ENCODE measurements at places on chromosomes 2 and 18.
A peak's percentile ranks its signal among the peaks of the same experiment; 100 is the strongest.

DNA sequence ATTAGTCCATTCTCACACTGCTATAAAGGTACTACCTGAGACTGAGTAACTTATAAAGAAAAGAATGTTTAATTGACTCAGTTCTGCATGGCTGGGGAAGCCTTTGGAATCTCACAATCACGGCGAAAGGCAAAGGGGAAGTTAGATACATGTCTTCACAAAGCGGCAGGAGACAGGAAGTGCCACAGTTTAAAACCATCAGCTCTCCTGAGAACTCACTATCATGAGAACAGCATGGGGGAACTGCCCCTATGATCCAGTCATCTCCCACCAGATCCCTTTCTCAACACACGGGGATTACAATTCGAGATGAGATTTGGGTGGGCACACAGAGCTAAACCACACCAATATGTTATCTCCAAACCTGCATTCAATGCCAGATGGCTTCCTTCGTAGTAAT is 716.1 kb downstream of the DCC start:
- no peak for DNase-seq

- no peak for DNase-seq
Observed at GRCh38 chr18:58755304-58756010, 84.2 kb downstream of the MALT1 start.

DNA sequence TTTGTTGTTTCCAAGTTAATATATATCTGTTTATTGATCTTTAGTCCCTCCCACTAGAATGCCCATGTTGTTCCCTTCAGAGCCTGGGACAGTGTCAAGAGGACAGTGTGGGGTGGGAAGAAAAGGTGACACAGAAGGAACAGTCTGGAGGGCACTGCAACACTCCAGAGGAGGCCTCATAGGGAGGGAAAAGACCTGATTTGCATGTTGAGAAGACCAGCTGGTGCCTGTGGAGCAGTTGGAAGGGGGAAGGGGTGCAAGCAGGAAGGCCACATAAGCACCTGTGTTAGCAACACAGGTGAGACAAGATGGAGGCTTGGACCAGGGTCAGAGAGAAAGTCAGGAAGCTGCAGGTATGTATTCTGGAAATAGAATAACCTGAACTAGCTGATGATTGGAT is 48.1 kb upstream of the FHOD3 start:
- DNase-seq: peak; percentile 10

DNA sequence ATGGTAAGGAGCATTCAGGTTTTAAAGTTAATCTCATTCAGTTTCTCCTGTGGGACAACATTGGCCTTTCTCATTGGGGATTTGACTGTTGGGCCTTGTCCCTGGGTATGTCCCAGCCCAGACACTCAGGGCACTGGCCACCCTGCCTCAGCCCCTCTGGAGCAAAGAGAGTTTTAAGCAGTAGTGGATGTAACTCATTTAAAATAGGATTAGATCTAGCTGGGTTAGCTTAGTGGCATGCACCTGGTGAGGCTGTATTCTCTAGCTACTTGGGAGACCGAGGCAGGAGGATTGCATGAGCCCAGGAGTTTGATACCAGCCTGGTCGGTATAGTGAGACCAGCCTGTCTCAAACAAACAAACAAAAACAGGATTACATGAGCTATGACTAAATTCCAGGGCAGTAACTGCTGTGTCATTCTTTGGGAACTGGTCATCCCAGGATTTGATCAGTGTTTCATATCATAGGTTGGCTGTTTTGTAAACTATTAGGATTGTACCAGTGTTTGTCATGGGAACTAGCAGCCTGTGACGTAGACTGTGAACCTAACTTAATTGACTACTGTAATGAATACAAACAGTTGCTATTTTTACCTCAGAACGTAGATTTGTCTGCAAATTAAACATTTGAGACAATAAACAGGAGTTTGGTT is 12.5 kb downstream of the INPP4A start:
- DNase-seq: no peak

DNA sequence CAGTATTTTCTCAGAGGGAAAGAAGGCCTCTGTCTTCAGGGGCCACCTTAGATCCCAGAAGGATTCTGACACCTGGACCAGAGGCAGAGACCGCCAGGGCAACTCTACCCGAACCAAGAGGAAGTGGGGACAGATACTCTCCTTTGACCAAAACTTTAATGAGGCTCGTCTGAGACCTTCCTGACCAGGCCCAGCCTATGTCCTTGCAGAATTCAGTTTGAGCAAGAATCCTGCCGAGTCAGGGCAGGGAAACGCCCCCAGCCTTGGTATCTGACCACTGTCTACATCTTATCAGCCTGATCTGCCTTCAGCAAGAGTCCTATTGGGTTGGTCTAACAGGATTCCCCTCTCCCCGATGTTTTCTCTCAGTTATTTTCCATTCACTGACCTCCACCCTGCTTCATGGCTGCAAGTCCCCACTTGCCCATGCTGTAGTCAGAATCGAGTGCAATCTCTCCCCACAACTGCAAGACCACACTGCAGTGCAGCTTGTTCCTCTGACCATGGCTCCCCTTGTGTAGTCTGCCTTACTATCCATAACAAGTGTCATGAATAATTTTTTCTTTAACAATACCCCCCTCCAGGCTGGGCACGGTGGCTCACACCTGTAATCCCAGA is 95.0 kb downstream of the MSH2 start:
- no peak for DNase-seq

GRCh38 chr2:85066006-85066740 is 67.0 kb upstream of the TCF7L1 start:
- no peak for DNase-seq

GRCh38 chr18:26535630-26536029 is 12.7 kb downstream of the KCTD1 start:
- DNase-seq: no peak

GRCh38 chr2:203743441-203743981 is 37.1 kb downstream of the CD28 start:
- DNase-seq: no peak

DNA sequence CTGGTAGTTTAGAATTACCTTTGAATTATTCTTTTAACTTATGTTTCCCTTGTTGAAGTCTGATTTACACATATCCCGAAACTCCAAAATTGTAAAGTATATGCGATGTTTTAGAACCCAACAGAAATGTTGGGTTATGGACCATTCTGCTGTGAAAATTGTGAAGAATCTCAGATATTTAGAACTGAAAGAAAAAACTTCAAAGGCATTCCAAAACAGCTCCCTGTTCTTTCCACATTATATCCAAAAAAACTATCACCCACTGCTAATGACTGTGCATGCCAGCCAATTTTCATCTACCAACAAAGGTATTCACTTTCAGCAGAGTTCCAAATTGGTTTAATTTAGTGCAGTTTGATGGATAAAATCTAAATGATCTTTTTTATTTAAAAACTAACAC is 21.5 kb upstream of the PDE1A start:
- DNase-seq: no peak

DNA sequence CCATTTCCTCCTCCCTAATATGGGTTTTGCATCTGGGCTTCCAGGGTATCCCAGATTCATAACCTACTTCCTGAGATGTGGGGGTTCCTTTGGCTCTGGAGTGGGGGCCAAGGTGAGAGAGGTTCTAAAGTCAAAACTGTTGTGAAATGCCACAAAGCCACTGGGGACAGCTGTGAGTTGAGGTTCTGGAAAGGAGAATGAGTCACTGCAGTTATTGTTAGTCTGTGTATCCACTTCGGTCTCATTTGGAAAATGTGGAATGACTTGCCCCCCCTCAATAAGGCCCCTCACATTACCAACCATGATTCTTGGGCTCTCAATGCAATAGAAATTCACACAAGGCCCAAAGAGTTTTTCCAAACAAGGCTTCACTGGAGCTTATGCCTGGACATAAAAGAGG is 51.1 kb upstream of the LGALSL start:
- DNase-seq: no peak

- DNase-seq: no peak
Observed at GRCh38 chr2:28638102-28638501, 113.5 kb upstream of the PPP1CB start.

- peak; percentile 15 for DNase-seq
Observed at GRCh38 chr2:128037649-128038048, 9.8 kb upstream of the SAP130 start.

- DNase-seq: no peak
Observed at GRCh38 chr2:2523461-2524347, 192.6 kb upstream of the MYT1L start.

DNA sequence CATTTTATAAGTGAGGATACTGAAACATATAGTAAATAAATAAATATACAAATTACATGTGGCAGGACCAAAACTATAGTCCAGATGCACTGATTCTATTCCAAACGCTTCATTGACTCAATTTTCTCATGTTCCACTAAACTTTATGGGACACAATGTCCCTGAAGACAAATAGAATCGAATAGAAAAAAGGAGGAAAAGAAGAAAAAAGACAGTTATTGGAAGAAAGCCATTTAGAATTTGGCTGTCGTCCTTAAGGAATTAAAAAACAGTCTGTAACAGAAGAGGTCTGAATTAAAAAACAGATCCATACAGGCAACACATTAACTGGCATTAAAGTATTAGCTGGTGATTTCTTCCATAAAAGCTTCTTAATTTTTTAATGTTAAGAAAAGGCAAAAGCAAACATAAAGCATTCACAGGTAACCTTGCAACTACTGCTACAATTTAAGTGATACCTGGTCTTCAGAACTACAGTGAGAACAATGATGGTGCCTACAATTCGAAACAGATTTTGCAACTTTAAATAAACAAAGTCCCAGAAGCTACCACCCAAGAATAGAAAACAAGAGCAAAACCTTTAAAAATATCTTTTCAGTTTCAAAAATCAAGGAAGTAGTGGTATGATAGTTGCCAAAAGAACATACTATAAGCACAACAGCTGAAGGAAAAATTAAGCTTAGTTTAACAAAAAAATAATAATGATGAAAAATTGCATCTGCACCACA is 17.4 kb upstream of the CHAC2 start:
- DNase-seq: peak; percentile 39

DNA sequence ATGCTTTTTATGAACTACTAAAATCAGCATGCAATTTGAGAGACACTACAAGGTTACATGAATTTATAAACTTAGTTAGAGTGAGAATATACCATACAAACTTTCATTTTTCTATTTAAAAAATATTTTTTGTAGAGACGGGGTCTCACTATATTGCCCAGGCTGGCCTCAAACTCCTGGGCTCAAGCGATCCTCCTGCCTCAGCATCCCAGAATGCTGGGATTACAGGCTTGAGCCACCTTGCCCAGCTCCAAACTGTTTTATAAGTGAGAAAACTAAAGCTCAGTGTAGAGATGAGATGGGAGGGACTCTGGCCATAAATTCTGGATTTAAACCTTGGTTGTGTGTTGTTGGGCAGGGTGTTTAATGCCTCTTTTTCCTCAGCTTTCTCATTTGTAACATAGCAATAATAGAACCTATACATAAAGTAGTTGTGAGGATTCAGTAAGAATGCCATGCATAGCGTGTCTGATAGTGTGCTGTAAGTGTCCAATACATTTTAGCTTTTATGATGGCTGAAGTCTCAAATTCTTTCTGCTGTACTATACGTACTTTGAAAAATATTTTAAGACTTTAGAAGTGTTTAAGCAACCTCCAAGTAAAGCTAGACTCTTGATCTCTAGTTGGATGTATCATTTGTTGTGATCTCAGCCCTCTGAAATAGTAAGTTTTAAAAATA is 9.7 kb downstream of the CAB39 start:
- DNase-seq: no peak

DNA sequence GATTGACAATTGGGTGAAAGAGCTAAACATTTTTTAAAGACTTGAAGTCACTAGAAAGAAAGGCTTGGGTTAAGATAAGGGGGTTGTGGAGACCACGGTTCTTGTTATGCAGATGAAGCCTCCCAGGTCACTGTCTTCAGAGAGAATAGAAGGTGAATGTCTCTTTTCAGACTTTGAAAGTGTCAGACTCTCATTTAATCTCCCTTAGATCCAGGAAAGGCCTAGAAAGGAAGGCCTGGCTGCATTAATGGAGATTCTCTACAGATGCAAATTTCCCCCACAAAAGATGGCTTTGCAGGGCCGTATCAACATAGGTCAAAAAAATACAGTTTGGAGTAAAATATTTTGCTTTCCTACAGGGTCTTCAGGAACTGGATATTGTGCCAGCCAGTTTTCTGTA is 193.9 kb downstream of the RTP5 start:
- DNase-seq: no peak

DNA sequence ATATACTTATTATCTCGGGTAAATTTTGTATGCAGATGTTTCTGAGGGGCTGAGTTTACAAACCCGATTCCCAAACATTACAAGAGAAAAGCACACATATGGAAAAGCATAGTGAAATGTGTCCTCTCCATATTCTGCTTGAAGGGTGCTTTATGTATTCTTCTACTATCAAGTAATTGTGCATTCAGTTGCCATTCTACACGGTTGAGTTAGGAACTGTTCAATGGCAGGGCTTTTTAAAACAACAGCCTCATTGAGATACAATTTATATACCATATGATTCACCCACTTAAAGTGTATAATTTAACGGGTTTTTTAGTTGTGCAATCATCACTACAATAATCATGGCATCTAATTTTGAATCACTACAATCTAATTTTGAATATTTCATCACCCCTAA is 138.4 kb upstream of the DLGAP1 start:
- DNase-seq: no peak

- DNase-seq: no peak
Observed at GRCh38 chr2:15073664-15074063, 441.1 kb downstream of the LRATD1 start.

DNA sequence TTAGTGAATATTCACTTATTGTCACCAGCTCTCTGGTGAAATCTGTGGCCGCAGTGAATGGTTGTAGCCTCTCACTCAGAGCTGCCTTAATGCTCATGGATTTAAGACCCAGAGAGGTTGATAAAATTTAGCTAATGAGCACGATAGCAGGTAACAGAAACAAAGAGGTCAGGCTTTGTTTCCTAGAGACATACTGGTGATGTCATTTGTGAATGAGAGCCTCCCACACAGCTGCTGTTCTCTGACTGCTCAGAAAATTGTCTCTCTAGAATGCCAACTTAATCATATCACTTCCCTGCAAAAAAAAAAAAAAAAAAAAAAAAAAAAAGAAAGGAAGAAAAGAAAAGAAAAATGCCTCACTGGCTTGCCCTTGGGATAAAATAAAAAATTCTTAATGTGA is 411.7 kb upstream of the MYT1L start:
- DNase-seq: no peak

DNA sequence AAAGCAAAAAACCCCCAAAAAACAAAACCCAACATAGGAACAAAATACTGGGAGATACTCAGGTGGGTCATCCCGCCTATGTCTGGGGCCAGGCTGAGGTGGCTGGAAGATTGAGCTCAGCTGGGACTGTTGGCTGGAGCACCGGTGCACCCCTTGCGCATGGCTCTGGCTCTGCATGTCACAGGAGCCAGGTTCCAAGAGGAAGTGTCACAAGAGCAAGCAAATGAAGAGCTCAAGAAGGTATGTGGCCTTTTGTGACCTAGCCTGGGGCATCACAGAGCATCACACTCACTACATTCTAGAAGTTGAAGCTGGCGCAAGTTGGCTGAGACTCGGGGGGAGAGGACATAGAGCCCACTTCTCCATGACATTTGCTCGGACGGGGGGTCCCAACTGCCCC is 40.6 kb downstream of the PDCL3 start:
- no peak for DNase-seq

- DNase-seq: no peak
Observed at GRCh38 chr2:20430035-20430434, 16.8 kb upstream of the RHOB start.

- peak; percentile 72 for DNase-seq
Observed at GRCh38 chr2:240435457-240435947, at the start of gene GPC1. TSS of gene GPC1 (plus strand) at chr2:240435663. CDS start at chr2:240435919, 256 bp downstream.
